NCI-H1417 treated with DMSO at 0.1 percent for 48 hours (cell line): ENCODE measurements at places on chromosomes 3 and 15.

GRCh38 chr3:30605005-30605404, 1.4 kb upstream of the TGFBR2 start:
- DNase-seq: no peak

DNA sequence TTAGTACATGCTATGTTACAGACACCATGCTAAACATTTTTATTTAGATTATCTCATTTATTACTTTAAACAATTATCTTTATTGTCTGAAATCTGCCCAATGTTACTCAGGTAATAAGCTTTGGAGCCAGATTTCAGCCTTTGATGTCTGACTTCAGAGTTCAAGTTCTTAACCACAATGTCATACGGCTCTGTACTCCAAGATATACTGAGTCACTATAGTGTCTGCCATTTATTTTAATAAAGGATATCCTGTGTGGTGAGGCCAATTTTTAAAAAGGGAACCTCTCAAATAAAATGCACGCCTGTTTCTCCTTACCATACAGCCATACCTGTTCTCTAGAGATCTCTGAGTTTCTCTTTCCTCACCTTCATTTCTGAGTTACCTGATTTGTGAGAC, 193.1 kb downstream of the EPHA3 start:
- no peak for DNase-seq

DNA sequence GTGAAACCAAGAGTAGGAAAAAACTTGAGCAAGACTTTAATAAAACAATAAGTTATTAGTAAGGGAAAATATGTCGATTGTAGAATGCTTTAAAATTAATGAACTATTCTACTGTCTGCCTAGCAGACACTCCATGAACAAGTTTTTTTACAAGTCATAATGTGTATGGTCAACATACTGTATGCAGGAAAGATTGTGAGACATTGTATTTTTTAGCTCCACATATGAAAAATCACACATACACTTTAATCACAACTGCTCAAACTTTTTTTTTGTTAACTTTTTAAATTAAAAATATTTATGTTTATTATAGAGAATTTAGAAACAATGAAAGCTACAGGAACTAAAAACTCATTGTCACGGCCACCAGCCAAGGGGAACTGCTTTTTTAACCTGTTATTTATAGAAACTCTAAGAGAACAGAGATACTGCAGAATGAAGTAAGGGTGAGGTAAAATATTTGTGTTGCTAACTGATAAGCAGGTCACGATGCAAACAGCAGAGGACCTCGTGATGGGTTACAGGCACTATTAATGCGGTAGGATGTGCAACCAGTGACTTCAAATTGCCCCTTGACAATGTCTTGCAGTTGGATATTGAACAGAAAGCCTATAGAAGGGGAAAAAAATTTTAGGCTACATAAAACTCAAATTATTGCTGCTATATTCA, 53.0 kb downstream of the THSD4 start:
- no peak for DNase-seq

DNA sequence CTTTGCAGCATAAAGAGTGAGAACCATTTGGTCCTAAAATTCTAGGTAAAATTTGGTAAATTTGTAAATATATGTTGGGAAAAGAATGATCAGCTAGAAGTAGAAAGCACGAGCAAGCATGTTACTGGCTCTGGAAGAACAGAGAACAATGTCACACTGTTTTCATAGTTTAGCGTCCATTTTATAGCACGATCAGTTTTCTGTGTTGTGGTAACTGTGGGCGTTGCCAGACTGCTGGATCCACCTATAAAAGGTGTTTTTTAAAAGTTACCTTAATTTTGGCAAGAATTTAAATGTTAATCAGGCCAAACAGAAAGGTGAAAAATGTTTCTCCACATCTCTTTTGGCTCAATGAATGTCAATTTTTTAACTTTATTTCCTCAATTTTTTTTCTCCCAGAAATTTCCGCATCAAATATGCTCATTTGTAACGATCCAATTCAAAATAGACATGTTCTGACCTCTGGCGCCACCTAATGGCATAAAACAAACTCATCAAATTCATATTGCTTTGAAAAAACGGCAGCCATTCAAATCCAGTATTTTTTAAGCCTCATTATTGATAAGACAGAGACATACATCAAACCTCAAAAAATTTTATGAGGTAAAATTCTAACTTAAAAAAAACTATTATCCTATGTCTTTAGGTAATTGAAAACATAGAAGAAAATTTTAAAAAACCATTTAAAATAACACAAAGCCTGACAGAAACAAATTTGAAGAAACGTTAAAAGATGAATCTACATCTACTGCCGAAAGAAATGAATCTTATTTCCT, 5.5 kb upstream of the GP5 start:
- peak; percentile 24 for DNase-seq

DNA sequence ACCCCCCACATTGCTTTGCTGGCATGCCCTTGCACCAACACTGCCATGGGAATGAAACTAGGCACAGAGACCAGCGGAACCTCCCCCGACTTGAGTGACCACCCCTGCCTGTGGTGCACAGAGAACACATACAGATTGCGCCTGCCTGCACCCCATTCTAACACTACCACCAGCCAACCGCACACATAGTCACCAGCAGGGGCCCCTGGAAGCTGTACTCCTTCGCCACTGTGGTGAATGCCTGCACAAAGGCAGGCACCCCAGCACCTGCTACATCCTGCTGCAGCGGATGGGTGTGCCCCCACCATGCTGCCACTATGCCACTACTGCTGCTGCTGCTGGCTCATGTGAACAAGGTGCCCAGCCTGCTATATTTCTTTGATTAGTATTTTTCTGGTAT, 27.4 kb upstream of the DNAAF4 start:
- no peak for DNase-seq

- no peak for DNase-seq
Observed at GRCh38 chr15:63191895-63192618, 2.7 kb downstream of the RAB8B start.

DNA sequence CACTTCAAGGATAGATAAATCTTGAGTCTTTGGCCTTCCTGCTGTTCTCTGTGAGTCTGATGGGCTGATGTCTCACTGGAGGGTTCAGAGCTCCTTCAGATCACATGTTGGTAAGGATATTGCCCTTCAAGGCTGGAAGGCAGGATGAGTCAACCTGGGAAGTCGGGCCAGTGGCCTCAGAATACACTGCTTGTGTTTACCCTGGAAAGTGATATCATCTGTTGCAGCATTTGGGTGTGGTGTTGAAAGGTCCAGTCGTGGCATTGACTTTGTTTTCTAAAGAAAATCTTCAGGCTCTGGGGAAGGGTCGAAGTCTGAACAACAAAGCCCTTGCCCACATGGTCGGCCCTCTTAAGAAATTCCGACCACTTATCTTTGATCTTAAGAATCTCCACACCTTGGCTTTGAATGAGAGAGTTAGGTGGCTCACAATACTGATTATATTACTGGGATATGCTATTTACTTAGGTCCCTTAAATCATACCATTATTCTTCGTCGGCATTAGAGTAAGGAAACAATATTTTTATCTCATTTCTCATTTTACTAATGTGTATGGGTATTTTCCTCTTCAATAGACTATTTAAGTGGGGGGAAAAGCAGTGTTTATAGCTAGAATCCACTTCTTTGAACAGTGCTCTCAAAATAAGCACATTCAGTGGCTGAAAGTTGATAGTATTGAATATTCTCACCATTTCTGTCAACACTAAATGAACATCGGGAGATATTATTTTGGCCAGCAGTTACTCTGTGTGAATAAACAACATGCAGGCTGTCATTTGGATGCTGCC, 303.9 kb upstream of the RASGRP1 start:
- DNase-seq: no peak

DNA sequence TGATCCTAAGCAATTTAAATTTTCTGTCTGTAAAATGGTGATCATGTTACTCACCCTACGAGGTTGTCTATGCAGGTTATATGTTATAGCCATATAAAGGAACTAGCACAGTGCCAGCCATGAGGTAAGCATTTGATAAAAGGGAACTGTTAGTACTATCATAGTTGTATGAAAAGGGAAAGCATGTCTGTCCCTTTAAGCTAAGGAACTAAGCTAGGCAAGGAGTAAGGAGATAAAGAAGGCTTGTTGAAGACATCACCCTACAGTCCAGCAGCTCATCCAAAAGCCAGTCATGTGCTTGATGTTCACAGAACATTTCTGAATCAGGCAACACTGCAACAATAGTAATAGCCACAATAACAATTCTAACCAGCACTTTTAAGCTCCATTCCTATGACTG, 243.9 kb downstream of the ZBTB20 start:
- DNase-seq: no peak

- no peak for DNase-seq
Observed at GRCh38 chr3:11578169-11578568, 65.5 kb downstream of the VGLL4 start.

DNA sequence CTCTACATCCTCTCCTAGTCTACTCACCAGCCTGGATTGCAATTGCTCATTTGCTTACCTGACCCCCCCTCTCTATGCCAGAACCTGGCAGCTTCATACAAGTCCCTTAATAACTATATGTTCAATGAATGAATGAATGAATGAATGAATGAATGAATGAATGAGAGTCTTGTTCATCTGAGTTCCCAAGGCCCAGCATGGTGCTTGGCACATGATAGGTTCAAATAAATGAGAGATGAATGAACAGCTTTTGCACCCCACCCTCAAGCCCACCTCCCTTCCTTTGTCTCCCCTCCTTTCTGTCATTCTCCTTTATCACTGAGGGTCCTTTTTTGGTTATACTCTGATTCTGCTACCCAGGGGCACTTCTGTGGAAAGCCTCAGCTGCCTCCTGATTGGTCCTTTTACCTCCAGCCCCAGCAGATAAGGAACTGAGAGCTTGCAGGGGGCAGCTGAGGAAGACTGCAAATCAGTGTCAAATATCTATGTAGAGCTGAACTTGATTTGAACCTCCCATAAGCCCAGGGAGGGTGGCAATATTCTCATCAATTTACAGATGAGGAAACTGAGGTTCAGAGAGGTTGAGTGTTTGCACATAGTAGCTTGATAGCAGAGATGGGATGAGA, 54.1 kb upstream of the CHRNB4 start:
- DNase-seq: no peak

GRCh38 chr15:69780981-69781380, 316.7 kb downstream of the TLE3 start:
- DNase-seq: no peak

GRCh38 chr3:9156604-9157003, 92.8 kb downstream of the SRGAP3 start:
- no peak for DNase-seq

- no peak for DNase-seq
Observed at GRCh38 chr3:172449466-172450149, 1.4 kb upstream of the GHSR start.

GRCh38 chr3:61562042-61562720, 810 bp downstream of the PTPRG start:
- DNase-seq: no peak

- no peak for DNase-seq
Observed at GRCh38 chr3:28077572-28077971, 163.8 kb upstream of the CMC1 start.

GRCh38 chr3:40869939-40870338, 329.4 kb upstream of the CTNNB1 start:
- no peak for DNase-seq

DNA sequence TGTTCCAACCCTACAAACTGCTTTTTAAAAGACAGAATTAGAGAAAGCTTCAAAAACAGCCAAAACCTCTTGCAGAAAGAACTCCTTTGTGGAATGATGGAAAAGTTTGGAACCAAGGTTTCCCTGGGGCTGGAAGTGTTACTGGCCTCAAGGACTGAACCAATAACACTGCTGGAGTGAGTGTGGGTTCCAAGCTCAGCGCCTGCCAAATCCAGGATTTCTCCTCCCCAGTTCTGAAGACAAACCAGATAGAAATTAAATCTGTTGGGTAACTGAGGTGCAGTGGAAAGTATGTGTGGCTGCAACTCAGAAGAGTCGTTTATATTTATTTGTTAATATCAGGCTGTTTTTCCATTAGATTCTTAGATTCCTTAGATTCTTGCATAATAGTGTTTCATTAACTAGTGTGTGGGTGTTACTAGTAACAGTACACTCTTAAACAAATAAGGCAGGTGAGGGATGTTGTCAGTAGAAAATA, 66.5 kb upstream of the FNDC3B start:
- DNase-seq: no peak

DNA sequence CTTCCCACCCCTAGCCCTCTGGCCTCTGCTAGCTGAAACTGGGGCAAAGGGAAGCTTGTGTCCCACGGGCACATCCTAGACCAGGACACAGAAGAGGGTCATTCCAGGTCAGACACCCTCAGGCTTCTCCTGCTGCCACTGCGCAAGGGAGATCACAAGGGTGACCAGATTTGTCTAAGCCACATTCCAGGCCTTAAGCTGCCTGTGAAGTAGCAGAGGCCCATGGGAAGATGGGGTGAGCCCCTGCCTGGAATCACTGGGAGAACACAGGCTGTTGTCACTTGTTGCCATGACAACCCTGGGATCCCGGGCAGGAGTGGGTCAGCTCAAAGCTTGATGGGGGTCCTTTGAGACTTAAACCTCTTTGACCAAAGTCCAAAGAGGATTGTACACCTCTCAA, 10.8 kb downstream of the STRA6 start:
- DNase-seq: no peak

DNA sequence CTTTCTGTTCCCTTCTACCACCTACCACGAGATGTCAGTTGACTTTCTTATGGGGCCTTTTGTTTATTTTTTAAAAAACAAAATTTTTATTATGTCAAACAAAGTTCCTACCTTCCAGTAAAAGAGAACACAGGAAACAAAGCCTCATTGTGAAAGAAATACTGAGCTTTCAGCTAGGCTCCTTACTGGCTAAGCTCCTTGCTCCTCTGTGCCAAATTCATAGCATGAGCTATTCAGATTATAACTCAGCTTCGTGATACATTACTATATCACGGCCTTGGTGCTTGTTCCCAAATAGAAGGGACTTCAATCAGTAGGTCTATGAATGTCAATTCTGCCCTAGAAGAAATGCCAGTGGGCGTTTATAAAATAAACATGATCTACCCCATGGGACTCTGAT, 145.8 kb upstream of the CHRM5 start:
- no peak for DNase-seq

GRCh38 chr15:73882761-73883419, 9.5 kb downstream of the TBC1D21 start:
- DNase-seq: no peak

- peak; percentile 49 for DNase-seq
Observed at GRCh38 chr3:53708001-53708621, 138.1 kb downstream of the CHDH start.

DNA sequence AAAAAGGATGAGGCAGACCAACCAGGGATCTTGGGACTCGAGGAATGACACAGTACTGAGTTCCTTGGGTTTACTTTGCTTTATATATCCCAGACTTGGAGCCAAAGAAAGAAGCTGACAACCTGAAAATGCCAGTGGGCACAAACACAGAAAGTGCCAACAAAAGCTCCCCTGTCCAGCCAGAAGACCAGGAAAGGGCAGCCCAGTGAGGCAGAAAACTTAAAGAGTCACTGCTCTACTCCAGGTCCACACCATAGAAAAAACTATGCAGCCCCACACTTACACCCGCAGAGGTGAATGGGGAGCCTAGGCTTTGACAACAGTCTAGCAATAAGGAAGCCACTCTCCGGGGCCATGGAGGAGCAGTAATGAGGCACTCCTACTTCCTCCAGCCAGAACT, 80.3 kb downstream of the FLNB start:
- DNase-seq: no peak

GRCh38 chr3:65702202-65702601, 336.5 kb downstream of the MAGI1 start:
- DNase-seq: no peak
